ENCODE measurements at places on chromosomes 6 and 20.

- DNase-seq, result no peak
Measured at GRCh38 chr20:62726276-62726675, 17.6 kb downstream of the NTSR1 start.

GRCh38 chr6:134750669-134751068 is 199.2 kb downstream of the ALDH8A1 start:
- DNase-seq, result no peak

DNA sequence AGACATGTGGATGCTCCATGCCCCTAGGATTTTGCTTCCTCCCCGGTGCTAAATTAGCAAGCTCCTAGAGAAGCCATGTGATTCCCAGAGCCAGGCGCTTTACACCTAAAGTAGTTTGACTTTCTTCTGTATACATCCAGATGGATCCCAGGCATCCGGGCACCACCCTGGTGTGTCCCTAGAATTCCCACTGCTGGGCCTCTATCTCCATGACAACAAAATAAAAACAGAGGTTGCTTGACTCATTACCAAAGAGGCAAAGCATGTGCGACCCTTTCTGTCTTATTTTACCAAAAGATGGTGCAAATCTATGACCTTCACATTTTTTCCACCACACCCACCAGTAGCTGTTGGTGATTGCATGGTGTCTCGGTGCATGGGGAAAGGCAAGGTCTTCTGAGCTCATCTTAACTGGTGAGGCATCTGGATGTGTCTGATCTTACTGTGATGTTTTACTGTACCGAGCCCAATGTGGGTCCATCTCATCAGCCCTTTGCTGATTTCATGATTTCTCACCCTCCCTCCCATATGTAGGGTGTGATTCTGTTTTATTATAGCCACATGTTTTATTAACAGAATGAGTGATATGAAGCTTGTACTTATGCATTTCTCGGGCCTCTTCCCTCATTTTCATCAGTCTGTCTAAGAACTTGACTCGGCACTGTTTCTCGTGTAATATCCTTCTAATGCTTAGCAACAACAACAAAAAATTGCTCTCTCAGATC is 27.4 kb upstream of the VAPB start:
- no peak for DNase-seq

DNA sequence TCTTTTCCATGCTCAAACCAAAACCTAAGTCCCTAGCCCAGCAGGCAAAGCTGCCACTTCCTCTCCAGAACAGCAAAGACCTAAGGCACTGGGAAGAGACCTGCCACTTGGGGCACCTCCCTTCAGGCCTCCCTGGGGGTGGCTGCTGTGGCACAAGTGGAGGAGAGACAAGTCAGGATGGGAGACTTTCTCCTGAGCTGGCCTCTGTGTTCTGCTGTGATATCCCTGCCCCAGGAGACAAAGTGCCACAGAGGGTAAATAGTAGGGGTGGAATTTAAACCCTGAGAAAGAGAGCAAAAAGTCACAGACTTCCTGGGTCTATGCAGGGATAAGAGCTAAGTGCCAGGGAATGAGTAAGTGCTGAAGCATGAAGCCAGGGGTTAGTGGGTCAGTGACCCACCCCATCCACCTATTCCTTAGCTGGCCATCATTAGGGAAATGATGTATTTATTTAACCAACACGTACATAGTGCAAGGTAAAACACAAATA is 84.2 kb downstream of the MRPL14 start:
- no peak for DNase-seq

- no peak for DNase-seq
Measured at GRCh38 chr6:158793432-158793831, 25.7 kb downstream of the EZR start.

GRCh38 chr20:23086931-23087411 is 847 bp upstream of the CD93 start:
- no peak for DNase-seq

- DNase-seq, result no peak
Measured at GRCh38 chr20:5401277-5401875, 84.6 kb upstream of the PROKR2 start.

DNA sequence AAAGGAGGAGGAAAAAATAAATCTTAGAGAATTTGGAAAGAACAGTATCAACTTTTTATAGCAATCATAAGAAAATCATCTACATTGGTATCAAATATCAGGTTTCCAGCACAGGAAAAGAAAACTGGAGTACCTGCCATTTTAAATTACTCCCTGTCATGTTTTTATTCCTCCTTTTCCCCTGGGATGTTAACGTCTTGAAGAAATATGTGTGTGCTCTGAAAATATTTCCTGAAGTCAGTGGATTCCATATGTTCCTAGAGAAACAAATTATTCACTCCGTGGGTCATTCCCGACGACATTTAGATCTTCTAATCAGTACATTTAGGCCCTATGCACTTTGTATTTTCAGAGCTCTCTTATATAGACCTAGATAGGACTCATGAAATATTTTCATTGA is 42.0 kb upstream of the RSPO3 start:
- no peak for DNase-seq

- DNase-seq, result no peak
Measured at GRCh38 chr6:62746968-62747367, 460.9 kb upstream of the KHDRBS2 start.
